ENCODE measurements at places on chromosomes 7 and 10.
A peak's percentile ranks its signal among the peaks of the same experiment; 100 is the strongest.

- H3K27me3 ChIP-seq = no peaks in the 10 kb centered on the region
- no peaks in the 10 kb centered on the region for H3K4me1 ChIP-seq
- H3K36me3 ChIP-seq = no peaks in the 10 kb centered on the region
- peak overlapping the region; percentile 24 for H3K27ac ChIP-seq
- no peak for DNase-seq
Measured at GRCh38 chr10:31745612-31746376, 182.8 kb downstream of the ARHGAP12 start.

DNA sequence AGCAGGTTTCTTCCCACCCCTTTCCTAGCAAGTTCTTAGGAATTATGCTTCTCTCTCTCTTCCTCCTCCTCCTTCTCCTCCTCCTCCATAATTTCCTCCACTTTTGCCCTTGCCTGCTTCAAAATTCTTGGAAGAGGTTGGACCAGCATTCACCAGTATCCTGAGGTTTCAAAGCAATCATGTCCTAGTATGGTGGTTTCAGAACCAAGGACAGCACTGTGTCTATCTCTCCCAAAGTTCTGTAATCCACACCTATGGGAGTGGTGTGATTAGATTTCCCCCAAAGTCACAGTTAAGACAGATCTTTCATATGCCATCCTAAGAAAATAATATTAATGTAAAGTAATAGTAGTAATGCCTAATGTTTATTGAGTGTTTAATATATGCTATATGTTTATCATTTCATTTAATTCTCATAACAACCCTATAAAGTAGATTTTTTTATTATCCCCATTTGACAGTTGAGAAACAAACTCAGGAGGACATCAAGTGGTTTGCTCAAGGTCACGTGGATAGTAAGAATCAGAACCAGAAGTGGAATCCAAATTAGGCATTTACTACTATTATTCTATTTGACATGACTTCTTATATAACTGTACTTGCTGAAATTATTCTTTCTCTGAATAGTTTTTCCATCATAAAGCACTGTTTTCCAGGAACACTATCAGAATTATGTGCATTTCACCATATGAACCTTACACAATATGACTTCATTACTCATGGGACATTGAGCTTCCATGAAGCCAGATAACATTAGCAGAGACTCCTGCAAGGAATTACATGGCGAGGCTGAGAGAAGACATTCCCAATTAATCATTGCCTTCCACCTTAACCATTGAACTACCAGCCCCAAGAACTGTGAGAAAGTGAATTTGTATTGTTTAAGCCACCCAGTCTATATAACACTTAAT, 91.4 kb downstream of the IPMK start:
- no peaks in the 10 kb centered on the region for H3K4me1 ChIP-seq
- H3K27ac ChIP-seq = no peak overlapping the region
- H3K4me3 ChIP-seq = no peak overlapping the region
- H3K36me3 ChIP-seq = no peaks in the 10 kb centered on the region
- H3K27me3 ChIP-seq = no peaks in the 10 kb centered on the region

- peaks cover 54% of the 10 kb centered on the region for H3K4me1 ChIP-seq
- no peak for DNase-seq
- H3K4me3 ChIP-seq = no peak overlapping the region
- no peaks in the 10 kb centered on the region for H3K27me3 ChIP-seq
- peak overlapping the region; percentile 47 for H3K27ac ChIP-seq
Measured at GRCh38 chr7:135167365-135167917, 3.1 kb downstream of the CYREN start.

DNA sequence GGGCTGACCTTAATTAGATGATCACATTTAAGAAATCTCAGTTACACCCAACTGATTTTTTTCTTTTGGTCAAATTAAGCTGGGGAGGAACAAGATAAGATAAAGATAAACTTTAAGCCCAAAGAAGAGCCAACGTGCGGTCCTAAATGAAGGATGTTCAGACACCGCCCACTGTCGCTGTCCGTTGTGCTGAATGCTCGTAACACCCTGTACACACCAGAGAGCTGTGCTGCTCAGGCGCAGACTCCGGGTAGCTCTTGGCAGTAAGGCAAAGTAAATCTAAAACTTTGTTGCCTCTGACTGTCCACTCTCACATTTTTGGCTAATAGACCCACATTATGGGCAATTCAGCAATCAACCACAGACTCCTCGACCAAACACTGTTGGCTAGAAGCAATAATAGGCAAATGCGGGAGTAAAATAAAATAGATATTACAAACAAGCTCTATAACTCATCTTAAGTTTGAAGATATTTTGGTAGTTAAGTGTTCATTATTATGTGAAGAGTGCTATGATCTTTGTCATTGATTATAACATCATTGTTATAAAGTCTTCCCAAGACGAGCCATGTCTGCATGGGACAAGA, 57.1 kb downstream of the PLPP4 start:
- H3K4me1 ChIP-seq = no peaks in the 10 kb centered on the region
- no peaks in the 10 kb centered on the region for H3K36me3 ChIP-seq
- no peak for DNase-seq
- no peak overlapping the region for H3K27ac ChIP-seq

DNA sequence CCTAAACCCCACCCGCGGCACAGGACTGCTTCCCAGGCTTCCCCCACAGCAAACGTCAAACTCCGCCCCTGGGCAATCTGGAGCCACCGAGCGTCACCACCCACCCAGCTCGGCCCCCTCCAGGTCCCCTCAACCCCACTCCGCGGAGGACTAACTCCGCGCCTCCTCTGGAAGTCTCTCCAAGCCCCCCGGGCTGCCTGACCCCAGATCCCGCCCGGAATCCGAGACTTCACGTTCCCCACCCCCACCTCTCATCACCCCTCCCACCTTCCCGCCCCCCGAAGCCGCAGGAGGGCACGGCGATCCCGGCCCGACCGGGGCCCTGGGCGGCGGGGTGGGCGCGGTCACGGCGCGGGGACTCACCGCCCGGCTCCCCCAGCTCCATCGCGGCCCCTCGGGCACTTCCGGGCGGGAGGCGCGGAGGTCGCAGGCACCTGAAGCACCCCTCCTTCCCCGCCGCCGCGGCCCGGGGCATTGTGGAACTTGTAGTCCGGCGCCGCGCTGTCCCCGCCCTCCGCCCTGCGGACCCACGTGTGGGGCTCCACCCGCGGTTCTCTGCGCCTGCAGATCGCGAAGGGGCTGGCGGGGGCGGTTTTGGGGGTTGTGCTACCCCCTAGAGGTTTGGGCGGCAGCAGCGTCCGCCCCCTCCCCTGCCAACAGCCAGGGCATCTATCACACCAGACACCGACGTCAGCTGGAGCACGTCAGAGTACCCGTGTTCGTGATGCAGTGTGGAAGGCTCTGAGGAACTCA, at the start of gene TMUB1:
TSS of gene TMUB1 (minus strand) at position 423 of the 753 bp plus-strand sequence. CDS start 930 bp downstream, outside the sequence.
- H3K27me3 ChIP-seq = peaks cover 13% of the 10 kb centered on the region
- peak; percentile 76 for DNase-seq
- peaks cover 79% of the 10 kb centered on the region for H3K4me1 ChIP-seq
- no peaks in the 10 kb centered on the region for H3K36me3 ChIP-seq

DNA sequence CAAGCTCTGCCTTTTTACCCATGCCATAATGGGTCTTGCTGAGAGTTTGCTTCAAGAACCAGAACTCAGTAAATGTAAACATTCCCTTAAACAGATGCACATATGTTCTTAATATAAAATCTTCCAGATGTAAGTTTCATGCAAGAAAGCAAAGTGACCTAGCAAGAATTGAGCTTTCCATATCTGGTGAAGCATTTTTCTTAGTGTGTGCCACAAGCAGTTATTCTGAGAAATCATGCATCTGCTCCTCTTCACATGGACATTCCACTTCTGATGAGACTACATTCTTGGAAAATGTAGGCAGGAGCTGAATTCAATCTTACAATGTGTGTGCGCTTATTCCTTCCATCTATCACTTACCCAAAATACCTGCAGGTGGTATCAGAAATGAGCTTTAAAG, 227.8 kb upstream of the LRRTM3 start:
- no peak overlapping the region for H3K27ac ChIP-seq
- no peak overlapping the region for H3K4me3 ChIP-seq
- no peak for DNase-seq
- no peaks in the 10 kb centered on the region for H3K4me1 ChIP-seq

DNA sequence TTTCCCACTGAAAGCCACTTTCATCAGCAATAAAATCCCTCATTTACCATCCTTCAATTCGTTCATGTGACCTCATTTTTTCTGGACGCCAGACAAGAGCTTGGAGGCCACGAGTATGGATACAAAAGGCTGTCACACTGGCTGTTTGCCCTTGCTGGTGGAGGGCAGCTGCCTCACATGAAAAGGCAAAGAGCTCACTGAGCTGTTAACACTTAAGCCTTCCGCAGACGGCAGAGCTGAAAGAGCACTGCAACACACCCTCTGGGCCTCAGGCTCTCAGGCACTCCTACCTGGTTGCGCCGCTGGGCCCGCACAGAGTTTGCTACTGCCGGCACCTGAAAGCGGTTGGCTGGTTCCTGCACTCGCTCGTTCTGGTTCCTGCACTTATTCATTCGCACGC, 193.5 kb downstream of the CFTR start:
- H3K27me3 ChIP-seq = no peaks in the 10 kb centered on the region
- no peak overlapping the region for H3K4me3 ChIP-seq
- H3K36me3 ChIP-seq = no peaks in the 10 kb centered on the region
- no peak overlapping the region for H3K27ac ChIP-seq
- no peak for DNase-seq
- no peaks in the 10 kb centered on the region for H3K4me1 ChIP-seq

GRCh38 chr10:131736321-131736980, 164.4 kb upstream of the PPP2R2D start:
- DNase-seq = no peak
- H3K27ac ChIP-seq = no peak overlapping the region
- peaks cover 28% of the 10 kb centered on the region for H3K27me3 ChIP-seq
- H3K36me3 ChIP-seq = no peaks in the 10 kb centered on the region

DNA sequence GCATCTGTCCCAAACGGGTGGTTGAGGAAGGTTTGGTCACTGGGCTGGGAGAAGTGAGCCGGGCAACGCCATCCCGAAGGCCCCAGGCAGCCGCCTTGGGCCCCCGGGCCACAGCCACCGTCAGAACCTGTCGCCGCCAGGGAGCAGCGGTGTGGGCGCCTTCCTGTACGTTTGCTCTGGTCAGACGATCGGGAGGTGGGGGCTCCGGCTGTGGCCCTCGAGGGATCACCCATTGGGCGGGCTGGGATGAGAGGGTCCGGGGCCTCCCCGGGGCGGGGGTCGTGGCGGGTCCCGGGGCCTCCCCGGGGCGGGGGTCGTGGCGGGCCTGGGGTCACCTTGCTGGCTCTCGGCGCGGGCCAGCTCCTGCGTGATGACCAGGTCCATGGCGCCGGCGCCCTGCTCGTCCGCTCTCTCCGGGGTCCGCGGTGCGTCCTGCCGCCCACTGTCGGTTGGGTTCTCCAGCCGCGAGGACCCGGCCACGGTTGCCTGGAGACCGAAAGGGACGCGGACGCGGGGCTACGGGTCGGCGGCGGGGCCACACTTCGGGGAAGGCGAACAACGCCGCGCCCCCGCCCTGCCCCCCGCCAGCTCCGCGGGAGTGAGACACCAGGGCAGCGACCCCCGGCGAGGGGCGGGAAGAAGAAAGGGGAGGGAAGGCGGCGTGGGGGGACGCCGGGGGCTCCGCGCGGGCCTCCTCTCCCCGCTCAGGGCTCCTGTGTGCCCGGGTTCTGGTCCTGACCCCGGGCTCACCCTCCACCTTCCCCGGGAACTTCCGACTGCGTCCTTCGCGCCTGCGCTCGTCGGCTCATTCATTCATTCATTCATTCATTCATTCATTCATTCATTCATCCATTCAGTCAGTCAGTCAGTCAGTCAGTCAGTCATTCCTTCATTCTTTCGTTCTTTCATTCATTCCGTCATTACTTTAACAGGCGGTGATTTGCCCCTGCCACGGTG, at the start of gene CFAP46:
TSS of gene CFAP46 (minus strand) at position 470 of the 957 bp plus-strand sequence. CDS start at position 384, 86 bp downstream.
- H3K36me3 ChIP-seq = no peaks in the 10 kb centered on the region
- no peak within 1 kb of the TSS for H3K27ac ChIP-seq
- no peak within 1 kb of the TSS for H3K4me3 ChIP-seq
- H3K4me1 ChIP-seq = no peaks in the 10 kb centered on the region

DNA sequence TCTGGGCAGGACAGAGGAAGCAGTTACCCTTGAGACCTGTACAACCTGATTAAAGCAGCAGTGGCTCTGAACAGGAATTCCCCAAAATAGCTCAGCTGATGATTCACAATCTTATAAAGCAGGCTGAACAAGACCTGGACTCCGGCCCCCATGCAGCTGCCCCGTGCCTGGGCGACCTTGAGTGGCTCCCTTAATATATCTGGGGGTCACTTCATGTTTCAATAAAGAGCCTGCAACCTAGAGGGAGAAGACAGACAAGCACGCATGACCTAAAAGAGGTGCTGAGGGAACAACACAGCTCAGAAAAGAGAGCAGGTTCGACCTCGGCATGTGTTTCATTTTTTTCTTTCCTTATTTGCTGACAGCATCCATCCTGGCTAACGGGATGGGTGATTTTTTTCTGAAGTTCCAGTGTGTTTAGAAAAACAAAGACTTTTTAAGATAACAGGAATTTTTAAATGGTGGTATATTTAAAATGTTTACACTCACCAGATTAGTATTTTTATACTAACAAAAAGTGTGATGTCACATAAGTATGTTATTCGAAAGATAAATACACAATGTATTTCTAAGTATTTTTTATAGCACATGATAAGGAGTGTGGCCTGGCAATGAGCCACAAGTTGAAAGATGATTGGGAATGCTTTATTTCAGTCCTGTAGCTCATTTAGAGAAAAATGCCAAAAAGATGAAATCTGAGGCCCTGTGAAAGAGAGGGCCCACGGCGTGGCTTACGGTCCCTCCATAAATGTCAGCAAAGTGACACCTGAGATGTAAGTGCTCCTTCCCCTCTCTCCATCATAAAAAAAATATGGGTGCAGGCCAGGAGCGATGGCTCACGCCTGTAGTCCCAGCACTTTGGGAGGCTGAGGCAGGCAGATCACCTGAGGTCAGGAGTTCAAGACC, 161.3 kb downstream of the SLIT1 start:
- DNase-seq = no peak
- H3K4me3 ChIP-seq = no peak overlapping the region
- H3K27me3 ChIP-seq = no peaks in the 10 kb centered on the region
- H3K36me3 ChIP-seq = no peaks in the 10 kb centered on the region

DNA sequence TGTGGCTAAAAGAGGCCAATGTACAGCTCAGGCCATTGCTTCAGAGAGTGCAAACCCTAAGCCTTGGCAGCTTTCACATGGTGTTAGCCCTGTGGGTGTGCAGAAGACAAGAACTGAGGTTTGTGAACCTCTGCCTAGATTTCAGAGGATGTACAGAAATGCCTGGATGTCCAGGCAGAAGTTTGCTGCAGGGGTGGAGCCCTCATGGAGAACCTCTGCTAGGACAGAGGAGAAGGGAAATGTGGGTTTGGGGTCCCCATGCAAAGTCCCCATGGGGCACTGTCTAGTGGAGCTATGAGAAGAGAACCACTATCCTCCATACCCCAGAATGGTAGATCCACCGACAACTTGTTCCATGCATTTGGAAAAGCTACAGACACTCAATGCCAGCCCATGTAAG, 12.4 kb downstream of the SORCS1 start:
- no peak overlapping the region for H3K4me3 ChIP-seq
- H3K27ac ChIP-seq = no peak overlapping the region
- H3K4me1 ChIP-seq = no peaks in the 10 kb centered on the region
